ENCODE measurements at places on chromosomes 5 and 9. TPM values are rescaled to one million over a fixed set of nuclear protein-coding genes. Genes with fewer than 3 reads are reported as not detected.

- DNase-seq = no peak
Observed at GRCh38 chr5:75837258-75837841, 120.1 kb upstream of the POC5 start.

DNA sequence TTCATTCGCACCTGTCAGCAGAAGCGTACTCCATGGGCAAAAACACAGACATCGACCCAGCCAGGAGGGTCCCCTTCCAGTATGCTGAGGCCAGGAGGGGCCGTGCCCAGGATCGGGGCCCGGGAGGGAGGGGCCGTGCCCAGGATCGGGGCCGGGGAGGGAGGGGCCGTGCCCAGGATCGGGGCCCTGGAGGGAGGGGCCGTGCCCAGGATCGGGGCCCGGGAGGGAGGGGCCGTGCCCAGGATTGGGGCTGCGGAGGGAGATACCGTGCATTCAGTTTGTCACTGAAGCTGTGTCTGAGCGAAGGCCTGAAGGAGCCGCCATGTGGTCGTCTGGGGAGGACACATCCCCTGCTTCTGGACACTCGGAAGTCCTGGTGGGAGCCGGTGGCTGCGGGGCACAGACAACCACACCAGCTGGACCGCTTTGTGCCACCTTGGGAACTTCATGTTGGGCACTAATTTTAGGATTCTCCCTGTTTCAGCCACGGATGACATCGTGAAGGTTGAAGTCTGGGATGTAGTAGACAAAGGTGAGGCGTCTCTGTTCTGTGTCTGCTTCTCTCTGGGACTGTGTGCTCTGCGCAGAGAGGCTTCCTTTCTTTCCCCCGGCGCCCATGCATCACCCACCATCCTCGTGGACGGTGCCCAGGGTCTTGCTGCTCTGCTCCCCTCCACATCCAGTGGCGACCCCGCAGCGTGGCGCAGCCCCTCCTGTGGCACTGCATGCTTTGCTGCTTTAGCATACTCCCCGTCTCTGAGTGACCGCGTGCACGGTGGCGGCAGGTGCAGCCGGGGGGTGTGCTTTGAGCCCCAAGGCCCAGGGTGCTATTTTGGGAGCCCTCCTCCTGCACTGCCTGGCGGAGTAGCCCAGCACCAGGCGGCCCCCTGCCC lies 16.7 kb upstream of the AJM1 start:
- no peak for DNase-seq

DNA sequence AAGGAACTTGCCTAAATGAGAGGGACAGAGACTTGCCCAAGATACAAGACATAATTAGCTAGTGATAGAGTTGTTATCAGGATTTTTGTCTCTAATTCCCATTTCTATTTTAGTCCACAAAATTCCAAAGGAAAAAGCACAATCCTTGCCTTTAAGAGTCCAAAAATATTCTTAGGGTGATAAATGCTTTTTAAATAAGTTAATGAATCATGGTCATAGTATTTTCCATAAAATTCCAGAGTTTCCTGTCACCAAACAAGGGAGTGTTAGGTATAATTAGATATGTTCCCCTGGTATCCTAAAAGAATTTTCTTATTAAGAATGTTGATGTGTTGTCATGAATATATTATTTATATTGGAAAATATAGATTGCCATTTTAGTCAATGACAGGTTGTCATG lies 21.8 kb upstream of the CEP72 start:
- DNase-seq = no peak

- DNase-seq = no peak
Observed at GRCh38 chr9:21576331-21577189, 94.4 kb upstream of the IFNE start.

DNA sequence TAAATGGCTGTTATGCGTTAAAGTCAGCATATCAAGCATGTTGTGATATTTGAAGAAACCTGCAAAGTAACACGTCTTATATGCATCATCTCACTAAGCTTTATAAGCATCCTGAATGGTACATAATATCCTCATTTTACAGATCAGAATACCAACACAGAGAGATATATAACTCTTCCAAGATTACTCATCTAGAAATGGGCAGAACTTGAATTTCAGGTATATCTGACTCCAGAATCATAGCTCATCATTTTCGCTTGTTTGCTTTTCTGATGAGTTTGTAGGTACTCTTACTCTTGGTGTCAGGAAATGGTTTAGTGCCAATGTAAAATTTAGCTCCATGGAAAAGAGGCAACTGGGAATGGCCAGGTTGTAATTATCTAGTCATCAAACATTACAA lies 232.3 kb upstream of the ANKH start:
- no peak for DNase-seq

DNA sequence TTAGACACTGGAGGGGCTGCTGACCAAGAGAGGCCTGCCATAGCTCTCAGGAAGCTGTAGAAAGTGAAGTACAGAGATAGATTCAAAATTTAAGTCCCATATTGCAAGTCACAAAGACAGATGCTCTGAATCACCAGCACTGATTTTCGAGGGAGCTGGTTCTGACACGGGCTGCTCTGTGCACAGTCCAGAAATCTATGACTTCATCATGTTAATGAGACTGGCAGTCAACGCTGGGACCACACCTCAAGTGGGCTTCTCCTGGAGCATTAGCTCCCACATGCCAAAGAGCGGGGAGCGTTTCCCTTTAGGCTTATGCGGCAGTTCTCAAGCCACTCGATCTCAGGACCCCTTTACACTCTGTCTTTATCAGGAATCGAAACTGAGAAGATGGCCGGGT lies 34.2 kb upstream of the FAT2 start:
- no peak for DNase-seq

- no peak for DNase-seq
Observed at GRCh38 chr9:114350636-114351401, 21.1 kb downstream of the ORM2 start.

GRCh38 chr5:124849774-124850173 lies 103.3 kb upstream of the ZNF608 start:
- DNase-seq = no peak

DNA sequence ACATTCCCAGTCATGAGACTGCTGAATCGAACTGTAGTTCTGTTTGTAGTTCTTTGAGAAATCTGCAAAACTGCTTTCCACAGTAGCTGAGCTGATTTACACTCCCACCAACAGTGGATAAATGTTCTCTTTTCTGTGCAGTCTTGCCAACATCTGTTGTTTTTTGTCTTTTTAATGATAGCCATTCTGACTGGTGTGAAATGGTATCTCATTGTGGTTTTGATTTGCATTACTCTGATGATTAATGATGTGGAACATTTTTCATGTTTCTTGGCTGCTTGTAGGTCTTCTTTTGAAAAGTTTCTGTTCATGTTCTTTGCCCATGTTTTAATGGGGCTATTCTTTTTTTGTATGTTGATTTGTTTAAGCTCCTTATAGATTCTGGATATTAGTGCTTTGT lies 187.3 kb upstream of the TLE4 start:
- no peak for DNase-seq

DNA sequence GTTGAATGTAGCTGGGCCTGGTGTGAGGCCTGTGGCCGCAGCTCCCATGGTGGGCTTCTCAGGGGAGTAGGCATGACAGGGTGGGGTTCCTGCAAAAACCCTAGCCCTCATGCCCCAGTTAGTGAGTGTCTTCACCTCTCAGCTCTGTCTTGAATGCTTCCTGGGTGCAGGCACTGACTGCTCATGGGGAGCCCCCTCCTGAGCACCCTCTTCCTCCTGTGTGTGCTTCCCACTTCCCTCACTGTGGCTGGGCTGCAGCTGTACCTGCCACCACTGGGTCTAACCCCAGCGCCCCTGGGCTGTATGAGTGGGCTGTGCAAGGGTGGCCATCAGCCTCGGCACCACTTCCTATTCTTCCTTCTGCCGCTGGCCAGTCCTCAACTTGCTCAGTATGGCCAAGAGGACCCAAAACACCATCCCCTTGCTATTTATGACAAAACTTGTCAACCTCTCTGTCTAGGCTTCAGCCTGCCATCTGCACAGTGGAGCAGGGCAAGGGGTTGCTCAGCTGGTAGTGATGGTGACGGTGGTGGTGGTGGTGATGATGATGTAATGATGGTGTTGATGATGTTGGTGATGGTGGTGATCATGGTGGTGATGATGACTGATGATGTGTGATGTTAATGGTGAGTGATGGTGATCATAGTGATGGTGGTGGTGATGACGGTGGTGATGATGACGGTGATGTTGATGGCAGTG lies 67.5 kb downstream of the RXRA start:
- DNase-seq = no peak

DNA sequence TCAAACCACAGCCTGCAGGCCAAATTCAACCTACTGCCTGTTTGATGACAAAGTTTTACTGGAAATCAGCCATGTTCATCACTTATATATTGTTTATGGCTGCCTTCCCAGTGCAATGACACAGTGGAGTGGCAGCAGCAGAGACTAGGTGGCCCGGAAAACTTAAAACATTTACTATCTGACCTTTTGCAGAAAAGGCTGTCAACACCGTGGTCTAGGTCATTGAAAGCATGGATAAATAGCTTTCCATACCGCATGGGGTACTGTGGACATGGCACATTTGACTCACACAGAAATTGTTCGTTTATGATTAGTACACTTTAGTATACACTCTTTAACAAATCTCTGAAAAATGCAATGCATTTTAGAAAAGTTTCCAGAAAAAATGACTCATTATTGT lies 298.3 kb upstream of the EFNA5 start:
- DNase-seq = no peak

DNA sequence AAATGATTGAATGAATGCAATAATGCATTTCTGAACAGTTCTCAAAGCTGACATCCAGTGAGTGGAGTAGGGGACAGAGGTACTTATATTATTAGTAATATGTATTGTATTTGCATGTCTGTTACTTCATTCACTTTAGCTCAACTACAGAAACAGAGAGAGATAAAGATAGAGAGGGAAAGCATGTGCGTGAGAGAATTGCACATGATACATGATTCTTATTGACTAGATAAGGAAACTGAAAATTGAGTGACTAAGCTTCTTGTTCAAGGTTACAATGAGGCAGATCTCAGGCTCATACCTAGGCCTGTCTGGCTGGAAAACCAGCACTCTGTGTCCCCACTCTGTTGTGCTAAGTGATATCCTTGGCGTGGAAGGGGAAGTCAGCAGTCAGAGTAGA lies 337.7 kb upstream of the KLF4 start:
- DNase-seq = no peak

DNA sequence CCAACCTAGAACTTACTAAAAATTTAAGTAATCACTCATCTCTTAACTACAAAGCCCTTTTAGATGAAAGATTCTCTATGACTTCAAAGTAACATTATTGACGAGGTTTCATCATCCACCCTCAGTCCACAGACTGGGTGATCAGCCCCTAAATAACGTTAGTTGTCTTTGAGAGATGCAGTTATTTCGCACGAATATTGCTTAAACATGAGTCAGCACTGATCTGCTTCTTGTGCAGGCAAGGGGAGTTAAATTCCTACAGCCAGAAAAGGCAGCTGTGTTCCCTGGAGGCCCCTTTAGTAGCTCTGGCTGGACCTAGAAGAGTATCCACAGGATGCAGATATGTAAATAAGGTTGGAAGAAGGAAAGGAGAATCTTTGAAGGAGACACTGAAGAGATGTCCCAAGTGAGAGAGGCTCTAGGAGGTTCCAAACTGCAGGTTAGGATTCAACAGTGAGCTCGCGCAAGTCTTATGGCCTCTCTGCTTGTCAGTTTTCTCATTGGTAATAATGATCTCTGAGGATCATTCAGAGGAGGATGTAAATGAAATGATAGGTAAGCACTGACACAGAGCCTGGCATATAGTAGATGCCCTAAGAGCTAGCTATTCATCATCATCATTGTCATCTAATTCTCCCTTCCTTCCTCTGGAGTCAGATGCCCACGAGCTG lies 122.2 kb upstream of the MAN2A1 start:
- peak; percentile 27 for DNase-seq

GRCh38 chr5:92580814-92581213 lies 1000.2 kb downstream of the NR2F1-AS1 start:
- peak; percentile 71 for DNase-seq

- no peak for DNase-seq
Observed at GRCh38 chr5:179393078-179393477, 47.8 kb upstream of the ADAMTS2 start.

DNA sequence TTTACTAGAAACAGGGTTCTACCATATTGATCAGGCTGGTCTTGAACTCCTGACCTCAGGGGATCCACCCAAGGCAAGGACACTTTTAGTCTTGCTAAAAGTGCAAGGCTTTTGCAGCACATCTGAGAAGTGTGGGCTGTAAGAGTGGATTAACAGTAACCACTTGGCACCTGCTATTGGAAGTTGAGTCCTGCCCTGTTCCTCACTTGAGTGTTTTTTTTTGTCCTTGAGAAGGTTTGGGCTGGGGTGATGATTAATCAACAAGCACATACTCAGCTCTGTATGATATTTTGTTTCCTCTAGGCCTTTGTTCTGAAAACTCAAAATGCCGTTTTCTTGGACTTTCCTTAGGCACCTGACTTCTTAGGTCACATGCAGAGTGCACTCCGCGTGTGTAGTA lies 37.4 kb downstream of the SNX30 start:
- DNase-seq = no peak

- no peak for DNase-seq
Observed at GRCh38 chr5:60980511-60980910, 35.5 kb downstream of the NDUFAF2 start.

DNA sequence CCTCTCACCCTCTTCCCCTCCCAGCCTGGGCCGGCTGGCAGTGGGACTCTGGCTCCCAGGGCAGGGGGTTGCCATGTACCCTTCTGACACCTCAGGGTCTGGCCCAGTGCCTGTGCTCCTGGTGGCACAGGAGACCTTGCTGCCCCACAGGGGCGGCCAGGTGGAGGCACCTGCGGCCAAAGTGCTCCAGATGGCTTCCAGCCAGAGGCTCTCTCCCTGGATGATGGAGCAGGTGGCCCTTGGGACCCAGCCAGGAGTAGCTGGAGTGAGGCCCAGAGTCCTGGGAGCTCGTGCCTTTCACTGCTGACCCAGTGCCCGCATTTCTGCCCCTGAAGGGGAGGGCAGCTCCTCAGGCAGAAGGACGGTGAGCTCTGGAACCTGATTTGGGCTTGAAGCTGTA lies 87.3 kb downstream of the NTNG2 start:
- no peak for DNase-seq

DNA sequence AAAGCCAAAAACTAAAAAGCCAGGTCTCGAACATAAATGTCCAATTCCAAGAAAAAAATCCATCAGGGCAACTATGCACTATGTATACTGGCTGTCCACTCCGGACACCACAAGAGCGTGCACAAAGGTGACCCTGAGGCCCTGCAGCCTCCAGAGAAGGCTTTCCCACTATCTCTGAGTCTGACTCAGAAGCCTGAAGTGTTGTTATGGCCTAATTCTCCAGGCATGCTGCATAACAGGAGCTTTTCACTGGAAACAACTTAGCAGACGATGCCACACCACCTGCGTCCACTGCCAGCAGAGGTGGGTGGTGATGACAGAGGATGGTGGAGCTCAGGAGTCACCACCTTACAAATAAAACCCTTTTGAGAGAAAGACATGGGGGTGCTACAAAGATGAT lies 63.7 kb downstream of the HABP4 start:
- DNase-seq = no peak

GRCh38 chr5:168093200-168093910 lies 198.1 kb upstream of the WWC1 start:
- peak; percentile 46 for DNase-seq

DNA sequence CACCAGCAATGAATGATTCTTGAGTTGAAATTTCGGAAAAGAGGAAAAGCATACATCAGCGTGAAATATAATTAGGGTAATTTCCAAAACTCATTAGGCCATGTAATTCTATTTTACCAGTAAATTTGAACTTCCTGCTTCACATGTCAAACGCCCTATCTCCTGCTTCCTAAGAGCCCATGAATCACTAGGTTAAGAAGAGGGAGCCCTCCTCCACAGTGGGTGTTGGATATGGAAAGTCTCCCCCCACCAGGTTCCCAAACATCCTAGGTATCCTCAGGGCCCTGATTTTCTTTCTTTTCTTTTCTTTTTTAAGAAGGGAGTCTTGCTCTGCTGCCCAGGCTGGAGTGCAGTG lies 115.2 kb downstream of the SUSD1 start:
- no peak for DNase-seq

ECM2 gene
- 2.0 TPM for total RNA-seq

CATSPER3 gene
- total RNA-seq = 0.08 TPM

SLC34A3 gene
- total RNA-seq = not detected
